ENCODE measurements at places on chromosomes 13 and 19.

DNA sequence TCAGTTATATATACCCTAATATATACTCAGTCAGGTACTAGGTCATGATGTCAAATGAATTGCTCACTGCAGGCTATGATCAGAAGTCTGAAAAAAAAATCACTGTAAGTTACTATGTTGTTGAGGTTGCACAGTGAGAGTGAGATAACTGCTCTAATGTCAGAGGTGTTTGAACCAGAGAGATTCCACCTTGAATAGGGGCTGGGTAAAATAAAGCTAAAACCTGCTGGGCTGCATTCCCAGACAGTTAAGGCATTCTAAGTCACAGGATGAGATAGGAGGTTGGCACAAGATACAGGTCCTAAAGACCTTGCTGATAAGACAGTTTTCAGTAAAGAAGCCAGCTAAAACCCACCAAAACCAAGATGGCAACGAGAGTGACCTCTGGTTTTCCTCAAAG, 10.2 kb downstream of the EPSTI1 start:
- DNase-seq = no peak

DNA sequence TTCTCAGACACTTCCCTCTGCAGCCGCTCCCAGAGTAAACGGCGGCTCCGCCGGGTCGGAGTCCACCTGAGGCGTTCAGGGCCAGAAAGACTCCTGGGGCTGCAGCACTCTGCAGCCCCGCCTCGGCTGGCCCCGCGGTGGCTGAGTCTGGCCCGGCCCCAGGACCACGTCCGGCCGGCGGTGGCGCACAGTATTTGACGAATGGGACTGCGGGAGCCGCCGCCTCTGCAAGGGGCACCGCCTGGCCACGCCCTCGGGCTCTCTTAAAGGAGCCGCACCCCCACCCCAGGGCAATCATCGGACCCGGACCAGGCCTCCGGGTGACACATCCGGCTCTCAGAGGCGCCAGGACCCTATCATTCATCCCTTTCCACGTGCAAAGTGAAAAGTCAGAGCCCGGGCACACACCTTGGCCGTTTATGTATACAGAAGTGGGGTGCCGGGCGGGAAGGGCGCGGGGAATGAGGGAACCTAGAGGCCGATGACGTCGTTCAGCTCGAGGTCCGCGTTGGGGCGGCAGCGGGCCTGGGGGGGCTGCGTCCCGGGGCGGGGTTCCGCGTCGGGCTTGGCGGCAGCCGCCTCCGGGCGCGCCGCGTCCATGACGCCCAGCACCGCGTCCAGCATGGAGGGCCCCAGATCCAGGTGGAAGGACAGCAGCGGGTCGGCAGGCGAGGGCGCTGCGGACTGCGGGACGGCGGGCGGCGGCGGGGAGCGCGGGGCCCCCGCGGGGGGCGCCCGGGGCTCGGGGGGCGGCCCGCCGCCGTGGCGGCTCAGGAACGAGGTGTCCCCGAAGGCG, 1.2 kb upstream of the LENG9 start:
- peak; percentile 84 for DNase-seq

DNA sequence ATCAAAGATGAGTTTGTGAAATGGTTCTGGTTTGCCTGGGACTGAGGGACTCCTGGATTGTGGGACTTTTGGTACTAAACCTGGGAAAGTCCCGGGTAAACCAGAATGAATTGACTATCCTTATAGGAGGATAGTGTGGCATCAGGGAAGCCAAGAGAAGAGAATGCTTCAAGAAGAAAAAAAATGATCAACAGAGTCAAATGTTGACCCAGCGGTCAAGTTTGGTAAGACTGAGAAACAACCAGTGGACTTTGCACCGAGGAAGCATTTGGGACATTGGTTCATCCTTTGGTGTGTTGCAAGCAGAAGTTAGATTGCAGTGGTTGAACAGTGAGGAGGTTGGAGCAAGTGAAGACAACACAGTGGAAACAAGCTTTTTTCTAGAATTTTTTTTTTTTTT, 33.5 kb downstream of the CLEC17A start:
- no peak for DNase-seq

DNA sequence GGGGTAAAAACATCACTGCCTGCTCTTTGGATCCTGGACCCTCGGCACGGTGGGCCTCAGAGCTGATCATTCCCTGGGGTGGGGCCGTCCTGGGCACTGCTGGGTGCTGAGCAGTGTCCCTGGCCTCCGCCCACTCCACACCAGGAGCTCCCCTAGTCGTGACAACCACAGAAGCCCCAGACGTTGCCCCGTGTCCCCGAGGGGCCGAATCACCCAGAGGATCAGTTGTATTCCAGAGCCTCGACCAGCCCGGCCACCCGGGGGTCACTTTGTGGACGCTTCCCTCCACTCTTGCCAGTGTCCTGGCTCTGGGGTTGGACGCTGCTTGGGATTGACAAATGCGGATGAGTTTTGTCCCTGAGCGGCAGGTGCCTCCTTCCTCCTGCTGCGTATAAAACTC, 10.2 kb downstream of the C2CD4C start:
- no peak for DNase-seq

Data from activated CD4-positive, alpha-beta T cell treated with anti-CD3 and anti-CD28 coated beads, Interleukin-2, amount 10 ng/mL, durations not matched to agents 7 days and 5 days (primary cell).